ENCODE measurements at places on chromosomes 12 and 14.

DNA sequence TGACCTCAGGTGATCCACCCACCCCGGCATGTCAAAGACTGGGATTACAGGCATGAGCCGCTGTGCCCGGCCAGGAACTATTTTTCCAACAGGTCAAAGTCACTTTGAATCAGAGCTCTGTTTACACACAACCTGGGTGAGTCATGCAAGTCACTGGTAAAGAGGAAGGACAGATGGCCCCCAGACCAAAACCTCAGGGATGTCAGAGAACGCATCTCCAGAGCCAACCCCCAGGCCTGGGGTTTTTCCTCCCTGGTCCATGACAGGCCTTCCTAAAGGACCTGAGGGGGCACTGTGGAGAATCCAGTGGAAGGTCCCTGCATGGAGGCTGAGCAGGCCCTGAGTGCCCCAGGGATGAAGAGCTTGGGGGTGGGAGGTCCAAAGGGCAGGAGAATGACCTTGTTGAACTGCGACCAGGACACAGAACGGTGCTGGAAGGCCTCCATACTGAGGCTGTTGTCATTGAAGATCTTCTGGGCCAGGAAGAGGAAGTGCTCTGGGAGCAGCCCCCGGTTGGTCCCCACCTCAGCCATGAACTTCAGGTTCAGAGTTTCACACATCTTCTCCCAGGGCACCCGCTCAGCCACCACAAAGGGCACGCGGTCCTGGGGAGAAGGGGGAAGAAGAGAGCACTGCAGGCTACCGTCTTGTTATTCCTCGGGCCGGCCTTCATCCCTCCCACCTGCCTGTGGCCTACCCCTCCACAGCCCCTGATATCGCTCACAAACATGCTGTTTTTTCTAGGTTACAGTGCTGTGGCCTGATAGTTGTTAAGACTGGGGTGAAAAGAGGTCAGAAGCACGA, 9.1 kb downstream of the STAT6 start:
- DNase-seq, result peak; percentile 11

GRCh38 chr14:77681196-77682157, 26.3 kb downstream of the ALKBH1 start:
- no peak for DNase-seq

- peak; percentile 35 for DNase-seq
Observed at GRCh38 chr14:105168496-105168978, at the start of gene JAG2. JAG2 (minus strand) TSS chr14:105168776; CDS start chr14:105168420, 356 bp downstream.

GRCh38 chr12:49545815-49546214, 7.0 kb downstream of the KCNH3 start:
- DNase-seq, result no peak

DNA sequence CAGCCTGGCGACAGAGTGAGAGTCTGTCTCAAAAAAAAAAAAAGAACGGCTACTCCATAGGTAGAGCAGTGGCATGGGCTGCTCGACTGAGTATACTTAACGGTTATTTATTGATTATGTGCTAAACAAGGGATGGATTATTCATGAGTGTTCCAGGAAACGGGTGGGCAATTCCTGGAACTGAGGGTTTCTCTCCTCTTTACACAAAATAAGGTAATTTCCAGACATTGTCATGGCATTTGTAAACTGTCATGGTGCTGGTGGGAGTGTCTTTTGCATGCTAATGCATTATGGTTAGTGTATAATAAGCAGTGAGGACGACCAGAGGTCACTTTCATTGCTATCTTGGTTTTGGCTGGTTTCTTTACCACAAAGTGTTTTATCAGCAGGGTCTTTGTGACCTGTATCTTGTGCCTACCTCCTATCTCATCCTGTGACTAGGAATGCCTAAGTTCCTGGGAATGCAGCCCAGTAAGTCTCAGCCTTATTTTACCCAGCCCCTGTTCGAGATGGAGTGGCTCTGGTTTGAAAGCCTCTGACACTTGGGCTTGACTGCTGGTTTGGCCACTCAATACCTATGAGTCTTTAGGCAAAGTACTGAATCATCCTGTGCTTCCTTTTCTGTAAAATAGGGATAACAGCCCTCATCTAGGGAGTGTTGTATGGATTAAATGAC, 3.2 kb downstream of the DGLUCY start:
- no peak for DNase-seq

- DNase-seq, result no peak
Observed at GRCh38 chr12:6631549-6631961, 4.2 kb downstream of the LPAR5 start.

DNA sequence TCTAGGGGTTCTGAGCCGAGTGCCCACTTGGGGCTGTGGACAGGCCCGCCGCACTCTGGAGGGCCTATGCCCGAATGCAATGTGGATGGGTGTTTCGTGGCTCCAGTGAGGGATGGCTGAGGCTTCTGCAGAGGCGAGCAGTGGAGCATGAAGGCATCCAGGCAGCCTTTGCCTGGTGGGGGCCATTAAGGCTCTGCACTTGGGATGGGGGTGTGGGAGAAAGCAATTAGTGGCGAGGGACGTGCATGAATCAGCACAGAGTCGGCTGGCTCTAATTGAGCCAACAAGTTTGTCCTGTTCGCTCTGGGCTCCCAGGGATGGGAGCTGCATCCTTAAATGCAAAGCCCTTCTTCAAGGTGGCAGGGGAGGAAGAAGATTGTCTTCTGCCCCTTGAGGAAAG, 346.9 kb upstream of the FKBP4 start:
- DNase-seq, result no peak

DNA sequence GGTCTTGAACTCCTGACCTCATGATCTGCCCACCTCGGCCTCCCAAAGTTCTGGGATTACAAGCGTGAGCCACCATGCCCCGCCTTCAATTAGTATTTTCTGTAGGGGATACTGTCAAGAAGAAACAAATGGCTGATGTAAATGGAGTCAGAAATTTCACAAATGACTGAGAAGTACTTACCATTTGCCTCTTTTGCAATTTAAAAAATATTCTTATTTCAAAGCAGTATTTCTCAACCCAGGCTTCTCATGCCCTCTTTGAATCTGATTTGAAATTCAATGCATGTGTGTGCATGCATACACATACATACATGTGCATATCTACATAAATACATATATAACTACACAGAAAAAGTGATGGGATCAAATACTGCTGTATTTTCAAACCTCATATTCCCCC, 4.4 kb downstream of the PSMA6 start:
- DNase-seq, result no peak

DNA sequence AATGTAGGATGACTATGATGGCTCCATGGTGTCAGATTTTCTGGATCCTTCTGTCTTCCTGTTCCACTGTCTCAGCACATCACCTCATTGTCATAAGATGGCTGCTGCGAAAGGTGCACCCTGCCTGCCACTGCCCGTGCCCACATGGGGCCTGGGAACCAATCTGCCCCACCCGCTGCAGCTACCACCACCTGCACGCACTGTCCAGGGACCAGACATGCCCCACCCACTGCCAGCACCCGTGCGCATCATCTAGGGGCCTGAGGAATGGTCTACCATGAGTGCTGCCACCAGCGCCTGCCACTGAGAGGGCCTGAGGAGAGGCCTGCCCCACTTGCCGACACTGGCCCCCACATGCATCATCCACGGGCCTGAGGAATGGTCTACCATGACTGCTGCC, 23.8 kb downstream of the CYP46A1 start:
- no peak for DNase-seq

GRCh38 chr14:72780751-72781150, 113.2 kb downstream of the DPF3 start:
- no peak for DNase-seq

- no peak for DNase-seq
Observed at GRCh38 chr12:46934374-46935111, 108.7 kb upstream of the SLC38A4 start.

DNA sequence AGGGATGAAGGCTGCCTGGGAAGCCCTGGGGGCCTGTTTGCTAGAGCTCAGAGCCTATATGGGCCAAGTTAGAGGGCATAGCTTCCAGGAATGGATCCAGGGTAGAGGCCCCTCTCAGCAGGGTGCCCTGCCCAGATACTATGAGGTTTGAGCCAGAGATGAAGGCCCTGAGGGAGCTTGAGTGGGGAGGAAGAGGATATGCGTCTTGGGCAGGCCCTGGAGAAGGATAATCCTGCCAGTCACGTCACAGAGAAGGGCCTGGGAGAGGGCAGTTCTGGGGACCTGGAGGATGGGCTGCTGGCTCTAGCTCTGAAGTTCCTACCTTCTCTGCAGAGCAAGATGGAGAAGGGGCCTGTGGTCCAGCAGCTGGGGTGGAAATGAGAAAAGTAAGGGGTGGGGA, 5.9 kb upstream of the CACNB3 start:
- no peak for DNase-seq

DNA sequence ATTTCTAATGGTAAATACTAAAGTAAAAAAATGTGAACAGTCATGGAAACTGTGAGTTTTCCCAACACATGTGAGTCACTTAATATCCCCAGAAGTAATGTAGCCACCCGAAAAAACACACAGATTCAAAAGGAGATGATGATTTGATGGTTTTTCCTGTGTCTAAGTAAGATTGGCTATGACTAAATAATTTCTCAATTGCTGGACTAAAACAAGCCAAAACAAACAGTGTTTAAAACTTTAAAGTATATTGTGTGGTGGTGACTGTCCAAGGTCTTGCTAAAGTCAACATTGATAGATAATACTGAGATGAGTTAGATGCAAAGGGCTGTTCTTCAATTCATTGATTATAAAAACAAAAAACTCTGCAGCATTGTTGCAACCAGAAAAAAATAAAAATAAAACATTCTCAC, 89.6 kb upstream of the SOX5 start:
- no peak for DNase-seq

DNA sequence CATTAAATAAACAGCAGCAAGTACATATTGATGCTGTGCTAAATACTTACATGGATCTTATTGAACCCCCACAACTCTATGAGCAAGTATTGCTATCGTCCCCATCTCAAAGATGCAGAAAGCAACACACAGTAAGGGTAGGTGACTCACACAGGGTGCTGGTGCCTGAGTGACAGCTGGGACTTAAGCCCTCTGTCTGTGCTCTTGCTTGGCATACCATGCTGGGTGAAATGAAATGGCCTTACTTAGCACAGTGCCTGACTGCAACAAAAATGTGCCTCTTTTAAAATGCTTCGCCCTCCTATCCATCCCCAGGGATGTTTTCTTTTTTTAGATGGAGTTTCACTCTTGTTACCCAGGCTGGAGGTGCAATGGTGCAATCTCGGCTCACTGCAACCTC, 788 bp downstream of the TEX52 start:
- DNase-seq, result no peak

GRCh38 chr12:124698998-124699305, 131.5 kb upstream of the NCOR2 start:
- no peak for DNase-seq
